ENCODE measurements at places on chromosomes 2 and 18.

DNA sequence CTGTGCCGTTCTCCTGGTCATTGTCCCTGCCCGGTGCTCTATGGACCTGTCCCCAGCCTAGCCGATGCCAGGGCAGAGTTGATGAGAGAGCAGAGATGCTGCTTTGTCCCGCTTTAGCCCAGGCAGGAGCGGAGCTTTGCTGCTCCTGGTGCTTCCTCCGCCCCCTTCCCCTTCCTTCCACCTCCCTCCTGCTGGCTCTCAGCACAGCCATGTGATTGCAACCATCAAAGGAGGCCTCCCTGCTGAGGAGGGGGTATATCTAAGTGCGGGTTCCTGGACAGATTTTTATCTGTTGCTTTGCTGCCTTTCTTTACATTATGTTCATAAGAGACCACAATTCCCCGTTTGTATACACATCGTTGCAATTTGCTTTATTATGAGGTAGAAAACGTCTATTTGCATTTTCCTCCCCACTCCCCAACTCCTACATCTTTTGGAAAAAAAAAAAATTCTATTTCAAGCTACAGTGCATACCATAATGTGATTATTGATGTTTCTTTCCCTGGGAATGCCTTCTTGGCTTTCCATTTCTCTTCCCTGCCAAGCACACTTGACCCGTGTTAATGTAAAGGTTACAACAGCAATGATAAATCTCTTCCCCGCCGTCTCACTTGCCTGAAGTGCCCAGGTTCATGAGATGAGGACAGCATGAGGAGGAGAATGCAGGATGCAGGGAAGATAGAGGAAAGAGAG lies 25.4 kb downstream of the ALPK2 start:
- DNase-seq = no peak

DNA sequence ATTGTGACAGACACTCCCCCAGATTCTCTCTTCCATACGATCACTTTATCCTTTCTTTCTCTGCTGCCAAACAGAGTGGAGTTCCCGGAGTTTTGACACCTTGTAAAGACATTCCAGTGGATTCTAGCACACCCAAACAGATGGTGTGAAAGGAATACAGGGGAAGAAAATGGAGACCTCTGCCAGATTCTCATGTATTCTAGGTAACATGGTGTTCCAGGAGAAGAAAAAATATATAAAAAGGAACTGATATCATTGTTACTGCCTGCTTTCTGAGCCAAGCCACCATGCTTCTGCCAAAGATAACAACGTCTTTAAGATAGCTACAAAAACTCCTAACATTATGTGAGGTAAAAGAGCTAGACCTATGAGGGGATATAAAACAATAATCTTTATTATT lies 136.5 kb downstream of the TXNL1 start:
- no peak for DNase-seq

- no peak for DNase-seq
Observed at GRCh38 chr18:7452331-7452730, 114.8 kb upstream of the PTPRM start.

DNA sequence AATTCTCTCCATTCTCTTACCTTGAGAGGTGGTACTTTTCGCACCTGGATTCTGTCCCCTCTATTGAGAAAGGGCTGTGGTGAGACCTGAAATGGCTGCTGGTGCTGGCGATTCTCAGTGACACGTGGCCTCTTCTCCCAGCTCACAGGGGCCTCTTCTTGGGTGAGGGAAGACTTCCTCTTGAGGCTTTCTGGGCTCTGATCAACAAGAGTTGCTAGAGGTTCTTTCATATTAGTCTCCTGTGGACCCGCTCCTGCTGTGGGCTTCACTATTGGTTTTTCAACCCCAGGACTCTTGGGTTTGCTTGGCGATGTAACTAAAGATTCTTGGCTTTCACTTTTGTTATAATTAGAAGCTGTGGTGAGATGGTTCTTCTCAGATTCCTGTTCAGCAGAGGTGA lies 76.3 kb upstream of the DTNB start:
- no peak for DNase-seq

GRCh38 chr2:202432776-202433175 lies 56.6 kb downstream of the BMPR2 start:
- no peak for DNase-seq

DNA sequence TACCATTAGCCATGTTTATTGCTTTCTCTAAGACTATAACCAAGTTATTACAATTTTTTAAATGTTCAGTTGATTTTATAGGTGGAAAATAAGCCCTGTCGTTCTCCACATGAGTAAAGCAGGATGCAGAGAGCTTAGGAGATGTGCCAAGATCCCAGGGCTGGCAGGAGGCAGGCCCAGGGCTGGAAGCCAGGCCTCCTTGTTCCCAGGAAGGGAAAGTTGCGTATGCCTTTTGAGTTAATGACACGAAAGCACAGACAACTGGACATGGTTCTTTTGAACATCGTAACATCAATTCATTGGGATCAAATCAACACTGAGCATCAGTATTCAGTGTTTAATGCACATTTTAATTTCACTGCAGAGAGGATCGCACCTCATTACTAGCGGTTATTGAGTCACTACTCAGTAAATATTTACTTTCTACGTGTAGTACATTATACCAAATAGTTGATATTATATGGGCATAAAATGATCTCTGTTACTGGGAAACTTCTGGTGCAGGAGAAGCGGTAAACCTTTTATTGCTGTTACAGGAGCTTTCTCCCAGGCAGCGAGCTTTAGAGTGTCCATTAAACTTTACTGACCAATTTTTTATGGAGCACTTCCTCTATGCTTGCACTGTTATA lies 60.0 kb downstream of the RNF144A start:
- DNase-seq = no peak

DNA sequence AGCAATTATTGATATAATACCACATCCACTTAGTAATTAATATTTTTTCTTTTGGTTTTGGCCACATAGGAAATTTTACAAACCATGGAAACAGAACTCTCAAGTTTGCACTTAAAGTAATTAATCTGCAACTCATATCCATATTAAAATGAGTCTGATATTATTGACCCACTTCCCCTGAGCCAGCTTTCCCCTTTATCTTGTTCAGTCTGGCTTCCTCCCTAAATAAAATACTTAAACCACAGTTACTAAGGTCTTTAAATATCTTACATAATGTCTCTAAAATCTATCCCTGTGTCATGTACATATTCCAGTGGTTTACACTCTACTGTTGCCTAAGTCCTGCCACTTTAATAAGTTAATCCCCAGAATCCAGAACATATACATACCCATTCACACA lies 564.9 kb upstream of the FSHR start:
- DNase-seq = no peak
